CD4-positive, alpha-beta T cell (primary cell): ENCODE measurements at places on chromosomes 4 and X.

- DNase-seq = no peak
Measured at GRCh38 chr4:65747386-65747785, 77.1 kb upstream of the EPHA5 start.

DNA sequence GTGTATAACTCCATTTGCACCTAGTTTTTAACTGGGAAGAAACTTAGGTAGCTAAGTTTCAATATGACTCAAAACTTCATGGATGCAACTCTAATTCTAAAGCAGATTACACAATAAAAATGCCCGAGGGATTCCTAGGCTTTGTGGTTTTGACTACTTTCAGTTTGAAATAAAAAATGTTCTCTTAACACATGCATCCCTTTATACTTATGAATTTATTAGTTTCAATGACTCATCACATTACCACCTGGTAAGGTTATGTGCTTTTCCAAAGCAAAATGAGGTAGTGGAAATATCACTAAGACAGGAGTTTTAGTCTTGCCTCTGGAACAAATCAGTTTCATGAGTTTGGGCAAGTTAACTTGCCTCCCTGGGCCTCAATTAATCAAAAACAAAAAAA lies 125.5 kb downstream of the OPHN1 start:
- DNase-seq = no peak

- DNase-seq = no peak
Measured at GRCh38 chr4:172721659-172722058, 447.0 kb upstream of the GALNT7 start.

GRCh38 chr4:176654565-176655216 lies 138.0 kb downstream of the VEGFC start:
- no peak for DNase-seq

GRCh38 chrX:129634541-129634940 lies 20.2 kb downstream of the APLN start:
- DNase-seq = no peak

DNA sequence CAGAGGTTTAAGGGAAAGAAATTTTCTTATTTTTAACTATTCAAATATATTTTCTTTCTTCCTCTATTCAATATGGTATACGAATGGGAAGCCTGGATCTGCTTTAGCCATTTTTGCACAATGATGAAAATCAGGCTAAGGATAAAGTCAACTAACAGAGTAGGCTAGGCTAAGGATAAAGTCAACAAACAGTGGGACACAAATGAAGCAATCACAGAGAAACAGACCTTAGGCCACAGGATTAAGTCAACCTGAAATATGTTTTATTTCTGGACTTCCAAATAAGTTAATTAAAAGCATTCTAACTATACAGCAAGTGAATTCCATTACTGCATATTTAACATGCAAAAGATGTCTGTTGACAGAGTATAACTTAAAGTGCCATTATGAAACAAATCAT lies 17.0 kb downstream of the DYNLT3 start:
- DNase-seq = no peak

- DNase-seq = no peak
Measured at GRCh38 chr4:148238086-148238485, 204.1 kb downstream of the NR3C2 start.

DNA sequence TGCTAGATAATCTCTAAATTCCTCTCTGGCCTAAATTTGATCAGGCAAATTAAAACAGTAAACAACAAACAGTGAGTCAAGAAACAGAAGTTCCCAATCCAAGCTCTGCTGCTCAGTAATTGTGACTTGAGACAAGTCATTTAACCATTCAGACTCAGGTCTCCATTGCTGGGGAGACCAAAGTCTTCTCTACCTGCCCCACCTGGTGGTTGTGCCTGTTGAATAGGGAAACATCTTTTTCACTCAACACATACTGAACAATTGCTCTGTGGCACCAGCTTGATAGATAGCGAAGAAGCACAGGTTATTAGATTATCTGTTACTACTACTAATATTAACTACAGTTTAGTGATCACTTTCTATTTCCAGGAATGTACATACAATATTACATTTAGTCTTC lies 112.1 kb upstream of the EOLA2 start:
- no peak for DNase-seq

GRCh38 chrX:137858106-137858505 lies 292.2 kb downstream of the ZIC3 start:
- DNase-seq = no peak

GRCh38 chr4:67684839-67685531 lies 16.0 kb downstream of the UBA6 start:
- DNase-seq = no peak
